Activated CD4-positive, alpha-beta T cell treated with anti-CD3 and anti-CD28 coated beads, Interleukin-2, amount 10 ng/mL, durations not matched to agents 7 days and 5 days (primary cell): ENCODE measurements at places on chromosomes 7 and 10.

DNA sequence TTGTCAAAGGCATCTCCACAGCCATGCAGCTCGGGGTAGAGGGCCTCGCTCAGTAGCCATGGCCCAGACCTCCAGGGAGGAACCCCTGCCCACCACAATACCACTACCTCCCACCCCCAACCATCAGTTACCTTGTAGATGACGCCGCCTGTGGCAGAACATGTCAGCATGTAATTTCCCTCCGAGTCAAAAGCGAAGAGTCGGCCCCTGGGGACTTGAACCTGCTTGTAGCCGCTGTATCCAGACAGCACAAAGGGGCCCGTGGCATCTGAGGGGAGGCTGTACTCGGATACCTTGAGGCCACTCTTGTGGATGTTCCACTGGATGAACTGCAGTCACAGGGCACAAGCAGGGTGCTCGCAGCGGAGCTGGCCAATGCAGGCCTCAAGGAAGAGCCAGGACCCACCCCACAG lies 16.3 kb upstream of the CYREN start:
- H3K36me3 ChIP-seq = peaks cover 56% of the 10 kb centered on the region
- H3K4me1 ChIP-seq = no peaks in the 10 kb centered on the region
- no peak overlapping the region for H3K27ac ChIP-seq
- no peak overlapping the region for H3K4me3 ChIP-seq

DNA sequence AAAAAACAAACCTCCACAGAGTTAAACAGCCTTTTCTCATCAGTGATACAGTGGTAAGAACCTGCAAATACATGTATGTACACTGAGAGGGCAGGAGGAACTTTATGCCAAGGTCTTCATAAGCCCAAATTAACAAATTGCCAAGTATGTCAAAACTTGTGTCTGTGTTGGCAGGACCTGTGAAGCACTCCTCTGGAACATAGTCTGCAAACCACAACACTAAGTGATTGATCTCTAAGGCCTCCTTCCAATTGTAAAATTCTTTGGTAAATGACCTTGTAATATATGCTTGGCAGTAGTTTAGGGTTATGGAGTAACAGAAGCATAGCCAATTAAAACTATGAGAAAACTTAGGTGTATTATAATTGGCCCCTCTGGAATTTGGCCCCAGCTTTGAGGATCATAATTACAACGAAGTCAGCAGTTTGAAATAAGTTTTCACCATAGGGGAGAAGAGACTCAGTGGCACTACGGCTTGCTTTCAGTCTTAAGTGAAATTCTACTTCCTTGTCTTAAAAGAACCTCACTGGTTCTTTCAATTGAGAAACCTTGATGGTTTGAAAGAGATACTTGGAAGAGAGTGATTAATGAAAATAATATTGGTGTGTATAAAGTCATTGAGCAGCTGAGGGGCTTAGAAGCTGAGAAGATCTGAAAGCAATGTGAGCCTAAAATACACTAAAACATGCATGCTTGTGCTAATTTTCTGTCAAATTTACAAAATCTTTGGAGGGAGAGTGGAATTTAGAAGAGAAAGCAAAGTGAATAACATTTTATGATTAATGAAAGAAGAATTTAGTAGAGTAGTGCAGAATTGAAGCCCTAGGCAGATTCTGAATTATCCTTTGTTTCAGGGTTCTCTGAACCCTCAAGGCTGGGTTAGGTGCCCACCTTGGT lies 57.6 kb downstream of the CNNM2 start:
- no peak overlapping the region for H3K27ac ChIP-seq
- no peaks in the 10 kb centered on the region for H3K27me3 ChIP-seq
- no peak overlapping the region for H3K4me3 ChIP-seq
- no peaks in the 10 kb centered on the region for H3K36me3 ChIP-seq
- no peaks in the 10 kb centered on the region for H3K4me1 ChIP-seq
- no peak for DNase-seq

GRCh38 chr10:74755273-74755672 lies 71.1 kb upstream of the KAT6B start:
- no peak overlapping the region for H3K27ac ChIP-seq
- no peaks in the 10 kb centered on the region for H3K27me3 ChIP-seq
- peaks cover 13% of the 10 kb centered on the region for H3K4me1 ChIP-seq
- no peak overlapping the region for H3K4me3 ChIP-seq

- H3K4me3 ChIP-seq = no peak overlapping the region
- H3K36me3 ChIP-seq = no peaks in the 10 kb centered on the region
- no peaks in the 10 kb centered on the region for H3K27me3 ChIP-seq
- no peaks in the 10 kb centered on the region for H3K4me1 ChIP-seq
- no peak overlapping the region for H3K27ac ChIP-seq
These were observed 79.3 kb upstream of the ZNF716 start for GRCh38 chr7:57370739-57371098.

DNA sequence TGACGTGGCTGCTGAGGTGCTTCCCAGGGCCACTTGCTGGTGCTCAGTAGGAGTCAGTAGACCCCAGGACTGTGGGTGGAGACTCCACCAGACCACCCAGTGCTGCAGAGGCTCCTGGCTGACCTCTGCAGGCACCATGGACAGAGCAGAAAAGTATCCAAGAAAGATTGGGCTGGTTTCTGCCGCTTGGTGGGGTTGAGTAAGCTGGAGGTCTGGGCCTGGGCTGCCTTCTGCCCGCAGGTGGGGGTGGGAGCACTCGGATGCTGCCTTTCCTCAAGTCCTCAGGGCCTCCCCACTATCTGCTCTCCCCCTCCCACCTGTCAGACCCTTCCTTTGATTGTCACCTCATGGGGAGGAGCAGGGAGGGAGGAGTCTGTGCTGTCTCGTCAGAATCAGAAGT lies 91.6 kb downstream of the WDR37 start:
- H3K27ac ChIP-seq = no peak overlapping the region
- H3K36me3 ChIP-seq = peaks cover 2% of the 10 kb centered on the region
- DNase-seq = no peak
- H3K4me3 ChIP-seq = no peak overlapping the region
- peaks cover 21% of the 10 kb centered on the region for H3K27me3 ChIP-seq

GRCh38 chr10:50982989-50983388 lies 91.3 kb upstream of the PRKG1 start:
- no peaks in the 10 kb centered on the region for H3K4me1 ChIP-seq
- H3K36me3 ChIP-seq = no peaks in the 10 kb centered on the region
- H3K27me3 ChIP-seq = peaks cover 20% of the 10 kb centered on the region
- H3K27ac ChIP-seq = no peak overlapping the region
- no peak for DNase-seq

GRCh38 chr10:103739039-103739764 lies 116.2 kb downstream of the SH3PXD2A start:
- H3K27ac ChIP-seq = peak overlapping the region; percentile 21
- peaks cover 5% of the 10 kb centered on the region for H3K27me3 ChIP-seq
- H3K36me3 ChIP-seq = no peaks in the 10 kb centered on the region

- H3K4me3 ChIP-seq = peak overlapping the region; percentile 97
- H3K4me1 ChIP-seq = peaks cover 96% of the 10 kb centered on the region
- peaks cover 89% of the 10 kb centered on the region for H3K36me3 ChIP-seq
- H3K27ac ChIP-seq = peak overlapping the region; percentile 100
- no peaks in the 10 kb centered on the region for H3K27me3 ChIP-seq
These were observed 12.7 kb downstream of the IKZF1 start for GRCh38 chr7:50317221-50317678.

- peaks cover 8% of the 10 kb centered on the region for H3K27me3 ChIP-seq
- H3K36me3 ChIP-seq = no peaks in the 10 kb centered on the region
- H3K27ac ChIP-seq = no peak overlapping the region
- H3K4me3 ChIP-seq = no peak overlapping the region
These were observed 481.0 kb downstream of the PLXNA4 start for GRCh38 chr7:132095111-132095765.

DNA sequence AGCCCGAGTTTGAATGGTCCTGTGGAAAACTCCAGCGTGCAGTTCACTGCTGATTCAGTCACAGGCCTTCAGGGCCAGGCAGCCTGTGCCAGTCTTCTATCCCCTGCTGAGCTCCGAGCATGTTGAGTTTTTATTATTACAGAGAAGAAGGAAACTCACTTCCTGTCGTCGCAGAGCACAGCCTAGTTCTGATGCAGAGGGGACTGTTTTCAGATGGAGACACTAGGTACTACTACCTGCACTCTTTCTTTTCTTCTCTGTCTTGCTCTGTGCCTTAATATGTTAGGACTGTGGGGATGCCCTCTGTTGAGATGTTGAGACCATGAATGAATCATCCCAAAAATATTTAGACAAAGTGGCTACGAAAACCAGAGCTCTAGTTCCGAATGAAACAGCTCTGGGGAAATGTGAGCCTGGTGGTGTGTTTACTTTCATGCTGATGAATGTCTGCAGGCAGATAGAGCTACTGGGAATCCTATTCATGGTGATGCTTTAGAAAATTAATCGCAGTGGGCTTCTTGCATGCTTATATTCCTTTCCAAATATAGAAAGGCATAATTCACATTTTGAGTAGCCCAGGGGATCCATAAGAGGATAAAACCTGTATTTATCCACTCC lies 29.6 kb downstream of the CASP7 start:
- no peak for DNase-seq
- H3K4me3 ChIP-seq = no peak overlapping the region
- no peaks in the 10 kb centered on the region for H3K27me3 ChIP-seq
- H3K4me1 ChIP-seq = peaks cover 34% of the 10 kb centered on the region

DNA sequence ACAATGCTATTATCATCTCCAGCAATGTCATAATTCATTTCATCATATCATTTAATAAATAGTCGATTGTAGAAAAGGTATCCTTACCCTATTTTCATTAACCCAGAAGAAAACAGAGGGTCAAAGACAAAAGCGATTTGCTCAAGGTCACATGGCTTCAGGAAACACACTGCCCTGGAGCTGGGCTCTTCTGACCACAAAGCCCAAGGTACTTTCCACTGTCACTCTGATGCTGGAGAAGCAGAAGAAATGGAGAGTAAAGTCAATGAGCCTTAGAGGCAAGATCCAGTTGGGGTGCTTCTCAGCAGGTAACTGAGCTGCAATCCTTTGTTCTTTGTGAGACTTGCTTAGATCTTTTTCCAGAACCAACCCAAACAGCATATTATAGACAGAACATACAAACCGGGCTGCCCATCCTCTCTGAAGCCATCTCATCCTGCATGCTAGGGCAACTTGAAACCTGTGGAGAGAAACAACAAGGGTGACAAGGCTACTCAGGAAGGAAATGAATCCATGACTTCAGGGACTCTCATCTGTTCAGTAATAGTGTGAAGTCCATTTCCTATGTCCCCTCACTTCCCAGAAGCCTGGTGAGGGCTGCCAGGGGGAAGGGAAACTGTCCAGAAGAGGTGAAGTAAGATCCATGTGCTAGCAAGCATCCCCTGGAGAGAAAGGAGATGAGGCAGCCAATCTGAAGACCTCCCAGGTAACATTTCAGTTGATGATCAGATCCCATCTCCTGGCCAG lies 148.6 kb upstream of the SVIL start:
- DNase-seq = no peak
- no peak overlapping the region for H3K4me3 ChIP-seq
- peaks cover 8% of the 10 kb centered on the region for H3K27me3 ChIP-seq
- no peak overlapping the region for H3K27ac ChIP-seq

- no peak overlapping the region for H3K4me3 ChIP-seq
- no peaks in the 10 kb centered on the region for H3K4me1 ChIP-seq
- peak overlapping the region; percentile 42 for H3K27ac ChIP-seq
- H3K27me3 ChIP-seq = no peaks in the 10 kb centered on the region
- H3K36me3 ChIP-seq = no peaks in the 10 kb centered on the region
These were observed 112.1 kb downstream of the PRKG1 start for GRCh38 chr10:51186361-51186760.

DNA sequence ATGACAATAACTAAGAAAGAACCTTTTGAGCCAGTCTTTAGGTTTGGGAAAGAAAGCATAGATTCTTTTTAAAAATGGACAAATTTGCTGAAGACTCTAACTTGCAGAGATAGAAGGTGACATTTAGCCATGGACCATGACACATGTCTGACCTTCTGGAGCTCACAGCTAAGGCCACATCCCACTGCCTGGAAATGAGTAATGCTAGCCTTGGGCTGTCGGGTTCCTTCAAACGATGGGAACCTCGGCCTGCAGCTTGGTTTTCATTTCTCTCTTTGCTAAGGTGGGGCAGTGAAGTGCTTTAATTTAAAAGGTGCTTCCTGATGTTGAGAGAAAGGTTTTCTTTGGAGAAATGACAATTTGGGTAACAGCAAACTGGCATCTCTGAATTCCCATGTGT lies 223.2 kb downstream of the FANK1 start:
- no peak for DNase-seq
- no peak overlapping the region for H3K27ac ChIP-seq
- H3K36me3 ChIP-seq = no peaks in the 10 kb centered on the region
- no peak overlapping the region for H3K4me3 ChIP-seq
- no peaks in the 10 kb centered on the region for H3K27me3 ChIP-seq

DNA sequence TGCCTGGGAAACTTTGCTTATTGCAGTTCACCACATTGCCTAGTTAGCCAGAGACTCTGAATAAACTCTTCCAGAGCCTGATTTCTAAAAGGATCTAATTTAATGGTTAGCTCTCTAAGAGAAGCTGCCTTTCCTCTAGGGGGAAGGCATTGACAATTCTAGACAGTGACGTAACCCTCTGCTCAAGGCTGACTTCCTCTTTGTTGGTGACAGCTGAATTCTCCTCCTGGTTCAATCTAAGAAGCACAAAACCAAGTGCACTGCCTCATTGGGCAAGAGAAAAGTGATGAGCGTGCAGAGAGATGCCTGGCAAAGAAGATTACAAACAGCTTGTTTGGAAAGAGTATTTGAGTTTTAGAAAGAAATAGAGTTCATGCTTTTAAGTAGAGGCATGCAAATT lies 102.7 kb downstream of the MACC1 start:
- no peak overlapping the region for H3K4me3 ChIP-seq
- no peaks in the 10 kb centered on the region for H3K36me3 ChIP-seq
- DNase-seq = peak; percentile 15
- peaks cover 2% of the 10 kb centered on the region for H3K27me3 ChIP-seq
- peaks cover 29% of the 10 kb centered on the region for H3K4me1 ChIP-seq

GRCh38 chr10:70478191-70479164 lies at the start of gene PALD1:
Gene PALD1 (plus strand): TSS chr10:70478767. CDS start chr10:70525952, 47,185 bp downstream.
- no peaks in the 10 kb centered on the region for H3K36me3 ChIP-seq
- H3K4me1 ChIP-seq = peaks cover 42% of the 10 kb centered on the region
- peak within 1 kb of the TSS; percentile 70 for H3K4me3 ChIP-seq
- peak within 1 kb of the TSS; percentile 69 for H3K27ac ChIP-seq
- peaks cover 35% of the 10 kb centered on the region for H3K27me3 ChIP-seq

GRCh38 chr7:36096460-36097095 lies 56.5 kb upstream of the EEPD1 start:
- no peaks in the 10 kb centered on the region for H3K36me3 ChIP-seq
- H3K27ac ChIP-seq = no peak overlapping the region
- H3K4me1 ChIP-seq = no peaks in the 10 kb centered on the region
- H3K27me3 ChIP-seq = no peaks in the 10 kb centered on the region

- no peaks in the 10 kb centered on the region for H3K36me3 ChIP-seq
- H3K4me1 ChIP-seq = no peaks in the 10 kb centered on the region
- no peak overlapping the region for H3K4me3 ChIP-seq
- H3K27ac ChIP-seq = no peak overlapping the region
These were observed 39.4 kb downstream of the EN2 start for GRCh38 chr7:155497149-155497901.
